Activated CD8-positive, alpha-beta memory T cell treated with anti-CD3 and anti-CD28 coated beads for 1 hour (primary cell): ENCODE measurements at places on chromosomes 13 and 19.

GRCh38 chr19:13717194-13717643 lies 47.1 kb upstream of the MRI1 start:
- no peak for DNase-seq

DNA sequence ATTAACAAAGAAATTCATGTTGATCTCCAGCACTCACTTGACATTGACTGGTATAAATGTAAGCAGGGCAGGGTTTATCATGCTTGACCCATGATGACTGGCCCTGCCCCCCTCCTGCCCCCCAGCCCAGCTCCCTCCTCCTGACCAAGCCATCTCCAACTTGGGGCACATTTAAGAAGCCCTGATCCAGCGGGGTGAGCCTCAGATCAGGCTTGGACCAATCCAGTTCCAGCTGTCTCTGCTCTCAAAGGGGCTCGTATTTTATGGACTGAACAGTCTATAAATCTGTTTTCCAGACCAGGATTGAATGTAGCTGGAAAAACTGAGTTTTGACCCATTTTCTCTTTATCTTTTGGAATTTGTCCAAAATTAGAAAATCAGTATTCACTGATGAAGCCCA lies 100.0 kb downstream of the COL4A1 start:
- no peak for DNase-seq

- no peak for DNase-seq
These were observed 440.4 kb upstream of the PRR20A start for GRCh38 chr13:56700324-56700723.

- no peak for DNase-seq
These were observed 7.1 kb upstream of the ZNF134 start for GRCh38 chr19:57606931-57607330.

GRCh38 chr13:85586856-85587255 lies 212.4 kb downstream of the SLITRK6 start:
- no peak for DNase-seq
